Stimulated activated CD8-positive, alpha-beta memory T cell treated with anti-CD3 and anti-CD28 coated beads, Interleukin-4, amount 100 ng/mL, for 1 hour (primary cell): ENCODE measurements at places on chromosomes 4 and X.

GRCh38 chr4:80948141-80948540 is 82.4 kb upstream of the BMP3 start:
- no peak for DNase-seq

GRCh38 chrX:23861215-23861896 is 46.4 kb downstream of the APOO start:
- DNase-seq: no peak

DNA sequence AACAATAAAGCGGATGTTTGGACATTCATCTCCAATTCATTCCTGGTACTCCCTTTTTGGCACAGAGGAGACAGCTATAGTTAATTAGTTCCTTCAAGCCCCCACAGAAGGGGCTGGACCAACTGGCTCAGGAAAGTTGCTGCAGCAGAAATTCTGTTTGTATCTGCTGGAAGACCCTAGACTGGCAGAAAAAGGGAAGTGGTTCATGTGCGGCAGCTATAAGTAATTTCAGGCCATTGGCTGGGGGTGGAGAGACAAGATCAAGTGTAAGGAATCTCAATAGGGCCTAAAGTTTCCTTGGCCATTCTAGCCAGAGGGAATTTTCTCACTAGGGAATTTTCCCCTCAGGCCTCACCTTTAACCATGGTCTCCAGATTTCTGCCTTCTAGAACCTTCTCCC is 89.9 kb upstream of the DHX15 start:
- no peak for DNase-seq

- DNase-seq: no peak
These were observed 458.1 kb downstream of the STIM2 start for GRCh38 chr4:27318740-27319139.

- no peak for DNase-seq
These were observed 68.9 kb upstream of the FAM47B start for GRCh38 chrX:34873500-34874225.
